Airway epithelial cell (primary cell): ENCODE measurements at places on chromosomes 6 and 20. TPM values are rescaled to one million over a fixed set of nuclear protein-coding genes. Genes with fewer than 3 reads are reported as not detected.

THEMIS gene
- not detected in 2 replicates for total RNA-seq

EYA4 gene
- 1.4 and 3.9 TPM in 2 replicates for total RNA-seq

CCM2L gene
- total RNA-seq = not detected in 2 replicates

SLC17A1 gene
- not detected in 2 replicates for total RNA-seq

FAXC gene
- 3.9 and 5.9 TPM in 2 replicates for total RNA-seq
